Upper lobe of right lung (tissue), 1 donor: ENCODE measurements at places on chromosomes 5 and 9.

DNA sequence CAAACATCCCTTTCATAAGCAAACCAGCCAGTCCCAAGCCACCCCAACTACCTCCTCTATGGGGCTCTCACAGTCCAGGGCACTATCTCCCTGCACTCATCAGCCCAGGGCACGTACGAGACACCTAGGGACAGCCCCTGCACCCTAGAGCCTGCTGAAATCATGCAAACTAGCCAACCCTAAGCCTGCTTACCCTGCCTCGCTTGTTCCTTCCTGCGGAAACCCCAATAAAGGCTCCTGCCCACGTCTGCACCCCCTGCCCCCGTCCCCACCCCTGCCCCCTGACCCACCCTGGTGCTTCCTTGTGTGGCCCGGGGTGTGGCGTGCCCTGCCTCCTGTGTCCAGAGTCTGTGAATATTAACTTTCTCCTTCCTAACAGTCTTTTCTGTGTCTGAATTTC, 135.9 kb downstream of the GADD45G start:
- no peak for DNase-seq

DNA sequence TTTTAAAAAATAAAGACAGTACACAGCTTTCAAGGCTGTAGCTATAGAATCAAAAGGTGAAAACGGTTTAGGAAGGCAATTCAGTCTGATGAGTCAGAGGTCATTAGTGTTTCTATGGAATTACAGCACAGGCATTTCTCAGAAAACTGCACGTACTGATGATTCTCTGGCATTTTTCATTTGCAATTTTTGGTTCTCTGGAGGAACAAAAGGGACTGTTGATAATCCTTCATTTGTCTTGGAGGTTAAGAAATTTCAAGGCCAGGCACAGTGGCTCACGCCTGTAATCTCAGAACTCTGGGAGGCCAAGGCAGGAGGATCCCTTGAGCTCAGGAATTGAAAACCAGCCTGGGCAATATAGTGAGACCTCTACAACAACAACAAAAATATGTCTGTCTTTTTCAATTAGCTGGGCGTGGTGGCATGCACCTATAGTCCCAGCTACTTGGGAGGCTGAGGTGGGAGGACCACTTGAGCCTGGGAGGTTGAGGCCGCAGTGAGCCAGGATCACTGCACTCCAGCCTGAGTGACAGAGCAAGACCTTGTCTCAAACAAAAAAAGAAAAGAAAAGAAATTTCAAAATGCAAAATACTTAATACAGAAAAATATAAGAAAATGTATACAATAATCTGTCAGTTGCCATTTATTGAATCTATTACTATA, 27.3 kb downstream of the NR6A1 start:
- no peak for DNase-seq

- no peak for DNase-seq
These were observed 77.3 kb upstream of the LARP1 start for GRCh38 chr5:154677921-154678320.

DNA sequence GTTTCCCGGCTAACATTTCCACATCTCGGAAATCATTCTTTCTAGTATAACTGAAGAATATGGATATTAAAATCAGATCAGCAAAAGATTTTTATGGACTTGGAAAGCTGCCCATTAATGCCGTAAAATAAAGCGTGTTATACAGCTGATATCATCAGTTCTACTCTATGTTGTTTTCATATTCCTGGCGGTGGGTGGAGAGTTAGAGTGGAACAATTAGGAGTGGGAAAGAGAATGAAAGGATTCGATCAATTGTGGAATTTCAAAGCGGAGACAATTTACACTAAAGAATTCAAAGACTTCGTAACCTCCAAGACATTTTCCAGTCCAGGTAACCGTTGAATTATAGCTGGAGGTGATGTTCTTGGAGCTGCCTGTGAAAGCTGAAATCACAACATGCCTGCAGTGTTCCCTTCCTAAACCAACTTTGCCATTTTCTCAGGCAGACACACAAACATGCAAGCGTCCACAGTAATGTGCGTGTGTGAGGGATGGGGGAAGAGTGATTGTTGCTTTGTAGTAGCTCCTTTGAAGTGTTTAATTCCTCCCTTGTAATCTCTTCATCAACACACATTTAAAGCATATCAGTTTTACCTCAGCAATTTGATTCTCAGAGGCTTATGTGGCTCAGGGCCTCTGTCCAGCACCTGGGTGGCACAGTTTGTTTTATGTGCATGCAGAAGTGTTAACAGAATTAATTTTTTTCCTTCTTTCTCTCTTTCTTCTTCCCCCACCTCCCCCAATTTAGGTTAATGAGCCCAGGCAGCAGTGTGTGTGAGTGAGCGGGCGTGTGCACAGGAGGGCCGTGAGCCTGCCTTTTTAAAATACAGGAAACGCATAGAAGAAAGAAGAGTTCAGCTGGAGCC, 544.1 kb downstream of the RAB3C start:
- DNase-seq: no peak

DNA sequence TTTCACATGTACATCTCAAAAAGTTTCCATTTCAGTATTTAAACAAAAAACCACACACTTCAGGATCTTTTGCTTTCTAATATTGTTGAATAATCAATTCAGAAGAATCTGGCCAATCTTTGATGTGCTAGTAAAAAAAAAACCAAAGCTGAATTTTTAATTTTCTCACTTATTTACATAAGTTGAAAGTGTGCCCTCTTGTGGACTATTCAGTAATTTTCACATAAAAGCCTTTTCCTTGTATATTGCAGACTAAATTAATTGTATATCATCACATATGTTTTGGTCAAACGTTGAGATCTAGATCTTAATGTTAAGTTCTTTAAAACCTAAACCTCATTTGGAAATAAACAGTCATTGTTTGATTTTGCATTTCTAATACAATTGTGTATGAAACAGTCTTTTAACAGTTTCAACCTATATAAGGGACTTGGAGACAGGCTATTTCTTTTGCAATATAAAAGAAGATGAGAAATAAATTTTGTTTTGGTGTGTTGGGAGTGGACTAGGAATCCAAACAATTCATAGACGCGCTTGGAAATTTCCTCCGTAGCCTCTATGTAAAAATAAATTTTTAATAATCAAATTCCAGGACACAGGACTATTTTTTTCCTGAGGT, 68.1 kb downstream of the NIPBL start:
- no peak for DNase-seq

DNA sequence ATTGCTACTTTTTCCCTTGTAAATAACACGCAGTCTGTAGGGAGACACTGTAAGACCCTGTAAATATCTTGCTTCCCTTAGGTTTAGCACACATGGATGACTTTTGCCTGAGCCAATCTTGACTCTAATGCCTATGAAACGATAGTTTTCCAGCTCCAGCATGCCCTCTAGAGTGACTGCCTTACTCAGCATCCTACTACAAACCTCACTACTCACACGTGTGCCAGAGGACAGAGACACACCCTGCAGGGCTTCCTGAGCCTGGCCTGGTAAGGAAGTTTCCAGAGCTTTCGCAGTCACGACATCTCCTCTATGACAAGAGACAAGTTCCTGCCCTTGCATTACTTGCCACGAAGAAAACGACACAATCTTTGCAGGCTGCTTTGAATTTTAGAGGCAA, 138.1 kb downstream of the ATPSCKMT start:
- DNase-seq: no peak

- no peak for DNase-seq
These were observed 10.1 kb upstream of the GRIA1 start for GRCh38 chr5:153480401-153480800.

- DNase-seq: no peak
These were observed 6.2 kb downstream of the GNPDA1 start for GRCh38 chr5:142006363-142007236.

- DNase-seq: no peak
These were observed at the start of gene PCDHA8 for GRCh38 chr5:140840978-140841962. TSS of gene PCDHA8 (plus strand) at chr5:140841187. CDS start at chr5:140841322, 135 bp downstream.

DNA sequence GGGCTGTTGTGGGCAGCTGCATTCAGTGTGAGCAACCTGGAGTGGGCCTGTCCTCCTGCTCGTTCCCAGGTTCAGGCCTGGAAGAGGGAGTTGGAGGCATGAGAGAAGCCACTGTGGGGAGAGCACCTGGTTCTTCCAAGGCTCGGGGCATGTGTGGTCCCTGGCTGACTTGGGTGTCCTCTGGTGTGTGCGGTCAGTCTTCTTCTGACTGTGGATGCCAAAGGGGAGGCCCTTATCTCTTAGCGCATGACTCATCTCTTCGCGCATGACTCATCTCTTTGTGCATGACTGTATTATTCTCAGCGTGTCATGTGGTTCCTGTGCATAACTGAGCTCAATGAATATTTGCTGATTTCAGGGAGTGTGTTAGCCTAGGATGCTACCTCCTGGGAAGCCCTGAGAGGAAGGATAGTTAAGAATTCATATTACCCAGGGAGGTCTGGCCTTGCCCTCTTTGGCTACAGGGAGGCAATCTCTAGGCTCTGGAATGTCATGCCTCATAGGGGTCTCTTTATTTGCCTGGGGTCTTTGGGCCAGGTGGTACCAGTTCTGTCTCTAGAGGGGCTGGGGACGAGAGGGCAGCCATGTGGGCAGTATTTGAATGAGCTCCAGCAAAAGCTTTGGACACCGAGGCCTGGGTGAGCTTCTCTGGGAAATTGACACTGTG, 188.7 kb downstream of the HSPA4 start:
- DNase-seq: no peak

DNA sequence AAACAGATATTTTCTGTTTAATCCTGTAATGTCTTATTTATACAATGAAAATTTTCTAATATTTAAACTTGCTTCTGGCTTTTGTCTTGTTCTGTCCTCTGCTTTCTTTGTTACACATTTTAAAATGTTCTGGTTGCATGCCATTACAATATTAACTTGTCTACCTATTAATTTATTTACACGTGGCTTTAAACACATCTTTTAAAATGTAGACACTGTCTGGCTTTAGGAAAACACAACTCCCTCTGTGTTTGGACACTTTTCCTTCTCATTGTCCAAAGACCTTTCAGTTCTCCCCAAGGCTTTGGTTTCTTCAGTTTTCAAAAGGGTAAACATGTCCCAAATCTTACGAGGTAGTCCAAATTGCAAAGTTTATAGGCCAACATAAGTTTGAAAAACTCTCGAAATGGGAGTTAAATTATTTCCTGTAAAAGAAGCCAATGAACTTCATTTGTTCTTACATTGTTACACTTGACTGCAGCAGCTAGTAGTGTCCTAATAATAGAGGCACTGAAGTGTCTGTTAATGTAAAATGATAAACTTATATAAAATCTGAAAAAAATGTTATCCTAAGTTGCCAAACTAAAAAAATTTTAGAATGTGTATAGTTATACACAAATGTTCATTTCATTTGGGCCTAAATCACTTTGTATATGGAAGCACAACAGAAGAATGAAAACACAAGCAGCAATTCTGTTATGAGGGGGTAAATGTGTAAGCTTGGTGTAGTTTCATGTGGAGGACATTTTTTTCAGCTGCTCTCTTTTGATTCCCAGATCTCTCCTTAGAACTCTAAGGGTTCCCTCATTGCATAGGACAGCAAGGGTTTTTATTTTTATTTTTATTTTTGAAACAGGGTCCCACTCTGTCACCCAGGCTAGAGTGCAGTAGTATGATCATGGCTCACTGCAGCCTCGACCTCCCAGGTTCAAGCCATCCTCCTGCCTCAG, 53.8 kb downstream of the ALDH1A1 start:
- no peak for DNase-seq
